Erythroblast (primary cell): ENCODE measurements at places on chromosomes 12 and 14.

GRCh38 chr12:69744109-69744508 is 5.4 kb downstream of the RAB3IP start:
- DNase-seq = no peak

GRCh38 chr14:68796418-68797101 is 3.7 kb upstream of the ZFP36L1 start:
- DNase-seq = peak; percentile 60

DNA sequence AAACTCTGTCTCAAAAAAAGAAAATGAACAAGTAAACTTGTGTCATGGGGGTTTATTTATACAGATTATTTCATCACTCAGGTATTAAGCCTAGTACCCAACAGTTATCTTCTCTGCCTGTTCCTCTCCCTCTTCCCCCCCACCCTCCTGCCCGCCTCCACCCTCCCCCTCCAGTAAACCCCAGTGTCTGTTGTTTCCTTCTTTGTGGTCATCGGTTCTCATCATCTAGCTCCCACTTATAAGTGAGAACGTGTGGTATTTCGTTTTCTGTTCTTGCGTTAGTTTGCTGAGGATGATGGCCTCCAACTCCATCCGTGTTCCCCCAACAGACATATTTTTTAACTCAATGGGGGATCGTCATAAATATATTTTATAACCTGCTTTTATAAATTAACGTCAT is 12.3 kb downstream of the IL31 start:
- no peak for DNase-seq

- DNase-seq = peak; percentile 87
These were observed 5.7 kb downstream of the WNT5B start for GRCh38 chr12:1634590-1635191.

- DNase-seq = no peak
These were observed 27.4 kb downstream of the BCL2L14 start for GRCh38 chr12:12097891-12098690.

DNA sequence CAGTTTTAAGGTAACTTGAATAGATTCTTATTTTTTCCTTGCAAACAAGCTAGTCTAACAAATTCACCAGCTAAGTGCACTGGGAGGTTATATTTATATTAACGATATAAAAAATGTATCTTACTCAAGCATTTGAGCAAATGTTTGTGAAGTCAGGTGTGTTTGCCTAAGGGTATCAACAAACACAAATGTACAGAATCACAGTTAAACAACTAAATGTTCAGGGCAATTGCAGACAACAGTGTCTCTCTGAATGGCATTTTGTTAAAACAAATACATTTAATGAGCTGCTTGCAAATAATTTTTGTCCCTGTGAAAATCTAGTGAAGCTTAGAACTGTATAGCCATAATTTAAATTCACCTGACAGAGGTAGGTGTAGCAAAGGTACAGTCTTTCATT is 28.2 kb upstream of the FLRT2 start:
- no peak for DNase-seq

GRCh38 chr12:23662966-23663365 is 286.5 kb downstream of the SOX5 start:
- DNase-seq = no peak

DNA sequence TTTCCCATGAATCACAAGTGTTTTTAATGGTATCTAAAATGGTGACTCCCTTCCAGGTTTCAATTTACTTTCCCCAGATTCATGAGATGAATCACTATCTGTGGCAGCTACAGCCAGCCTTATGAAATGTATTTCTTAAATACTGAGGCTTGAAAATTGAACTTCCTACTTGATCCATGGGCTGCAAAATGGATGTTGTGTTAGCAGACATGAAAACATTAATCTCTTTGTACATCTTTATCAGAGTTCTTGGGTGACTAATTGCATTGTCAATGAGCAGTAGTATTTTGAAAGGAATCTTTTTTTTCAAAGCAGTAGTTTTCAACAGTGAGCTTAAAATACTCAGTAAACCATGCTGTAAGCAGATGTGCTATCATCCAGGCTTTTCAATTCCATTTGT is 250.8 kb downstream of the SLC6A15 start:
- no peak for DNase-seq

DNA sequence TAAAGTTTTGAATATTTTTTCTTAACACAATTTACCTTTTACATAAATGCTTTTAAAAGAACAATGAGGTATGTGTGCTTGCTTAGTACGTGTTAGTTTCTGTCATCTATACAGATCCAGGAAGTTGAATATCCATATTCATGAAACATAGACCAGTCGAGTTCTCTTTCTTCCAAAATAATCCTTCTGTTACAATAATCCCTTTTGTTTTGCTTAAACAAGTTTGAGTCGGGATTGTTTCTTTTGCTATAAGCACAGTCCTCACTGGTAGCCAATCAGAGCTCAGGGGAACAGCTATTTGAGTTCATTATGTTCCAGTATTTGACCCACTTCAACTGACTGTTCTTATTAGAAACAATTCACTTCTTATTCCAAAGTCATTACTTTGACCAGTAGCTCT is 214.7 kb upstream of the FLRT2 start:
- DNase-seq = no peak

GRCh38 chr12:94074216-94074979 is 74.0 kb upstream of the PLXNC1 start:
- no peak for DNase-seq
